ENCODE measurements at places on chromosomes 1 and 21.

DNA sequence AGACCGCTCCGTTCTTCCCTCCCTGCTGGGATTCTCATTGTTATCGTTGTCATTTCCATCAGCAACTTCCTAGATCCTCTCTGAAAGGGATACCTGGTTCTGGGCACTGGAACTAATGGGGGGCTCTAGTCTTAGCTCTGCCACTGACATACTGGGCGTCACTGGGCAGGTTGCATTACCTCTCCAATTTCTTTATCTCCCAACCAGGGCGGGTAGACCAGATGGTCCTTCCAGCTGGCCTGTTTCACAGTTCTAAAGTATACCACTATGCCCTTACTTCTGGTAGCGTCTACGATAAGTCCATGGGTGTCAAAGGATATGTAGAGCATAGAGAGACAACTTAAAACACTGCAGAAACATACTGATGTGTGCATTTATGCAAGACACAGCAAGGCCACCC is 1.4 kb downstream of the GPR37L1 start:
- DNase-seq, result no peak

- DNase-seq, result no peak
Measured at GRCh38 chr1:43817304-43817939, 110.1 kb downstream of the ST3GAL3 start.

GRCh38 chr1:72433591-72433990 is 151.3 kb upstream of the NEGR1 start:
- no peak for DNase-seq

DNA sequence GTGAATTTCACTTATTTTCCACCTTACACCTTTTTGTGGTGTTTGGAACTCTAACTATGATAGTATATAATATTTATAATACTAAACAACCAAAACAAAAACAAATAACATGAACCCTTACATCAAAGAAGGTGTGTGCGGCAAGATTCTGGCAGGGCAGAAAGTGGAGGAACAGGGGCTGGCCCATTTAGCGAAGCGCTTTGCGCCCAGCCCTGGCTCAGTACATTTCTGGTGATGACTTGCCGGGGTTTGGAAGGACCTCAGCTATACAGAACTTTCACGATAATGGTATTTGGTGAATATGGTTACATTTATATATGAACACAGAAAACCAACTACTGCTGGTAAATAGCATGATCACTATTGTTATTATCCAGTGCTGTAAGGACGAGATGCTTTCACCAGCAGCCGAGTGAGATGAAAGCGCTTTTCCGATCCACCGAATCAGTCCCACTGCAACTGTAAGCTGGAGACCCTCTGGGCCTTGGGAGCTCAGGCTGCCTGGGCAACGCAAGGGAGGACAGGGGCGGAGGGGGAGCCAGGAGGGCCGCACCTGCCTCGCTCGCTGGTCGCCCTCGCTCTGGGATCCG is 63.9 kb downstream of the CD247 start:
- no peak for DNase-seq

GRCh38 chr1:229364207-229365065 is 21.6 kb upstream of the CCSAP start:
- no peak for DNase-seq

- no peak for DNase-seq
Measured at GRCh38 chr1:218640173-218640572, 295.0 kb downstream of the TGFB2 start.

GRCh38 chr1:209844695-209845407 is 17.1 kb downstream of the UTP25 start:
- DNase-seq, result no peak

DNA sequence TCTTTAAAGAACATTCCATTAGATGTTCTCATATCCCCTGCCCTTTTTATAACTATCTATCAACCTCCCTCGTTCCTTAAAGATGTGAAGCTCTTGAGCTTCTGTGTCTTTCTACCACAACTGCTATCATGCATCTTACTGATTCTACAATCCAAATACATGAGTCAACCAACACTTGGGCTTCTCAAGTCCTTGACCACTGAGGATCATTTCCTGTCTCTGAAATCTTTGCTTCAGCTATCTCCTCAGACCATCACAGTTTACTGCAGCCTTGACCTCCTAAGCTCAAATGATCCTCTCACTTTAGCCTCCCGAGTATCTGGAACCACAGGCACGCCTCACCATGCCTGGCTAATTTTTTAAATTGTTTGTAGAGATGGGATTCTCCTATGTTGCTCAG is 75.2 kb downstream of the FMO4 start:
- DNase-seq, result peak; percentile 22
